ENCODE measurements at places on chromosomes 12 and 14.
A peak's percentile ranks its signal among the peaks of the same experiment; 100 is the strongest.

DNA sequence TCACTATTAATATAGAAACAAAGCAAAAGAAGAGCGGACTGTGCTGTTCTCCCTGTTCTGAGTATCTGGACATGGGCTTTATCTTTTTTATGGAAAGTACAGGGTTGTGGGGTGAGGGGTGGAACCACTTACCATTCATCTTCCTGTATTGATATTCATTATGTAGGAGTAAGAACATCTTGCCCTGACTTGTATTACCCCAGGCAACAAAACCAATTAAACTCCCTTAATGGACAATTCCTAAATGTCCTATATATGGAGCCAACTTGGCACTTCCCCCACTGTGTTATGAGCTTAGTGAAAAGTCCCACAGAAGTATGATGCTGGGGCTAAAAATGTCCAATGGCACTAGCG is 139.9 kb upstream of the KRR1 start:
- no peak for DNase-seq

DNA sequence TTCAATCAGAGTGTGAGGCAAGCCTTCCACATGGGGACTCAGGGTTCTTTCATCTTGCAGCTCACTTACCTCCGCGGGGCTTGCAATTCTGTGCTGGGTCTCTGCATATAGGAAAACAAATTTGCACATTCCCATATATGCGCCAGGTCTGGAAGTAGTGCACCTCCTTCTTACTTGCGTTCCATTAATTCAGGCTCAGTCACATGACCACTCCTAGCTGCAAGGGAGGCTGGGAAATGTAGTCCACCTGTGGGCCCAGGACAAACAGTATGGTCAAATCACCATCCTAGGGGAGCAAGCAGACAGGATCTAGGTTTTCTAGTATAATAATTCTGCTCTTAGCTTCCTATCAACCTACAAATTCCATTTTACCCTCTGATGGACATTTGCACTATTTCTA is 160.4 kb downstream of the AACS start:
- no peak for DNase-seq

- DNase-seq = no peak
These were observed 78.2 kb downstream of the GAS2L3 start for GRCh38 chr12:100651694-100652093.

GRCh38 chr12:75884465-75884985 is 147.1 kb downstream of the PHLDA1 start:
- no peak for DNase-seq

- DNase-seq = no peak
These were observed 123.7 kb downstream of the DAD1 start for GRCh38 chr14:22465201-22465840.

- DNase-seq = no peak
These were observed 374.9 kb downstream of the GXYLT1 start for GRCh38 chr12:41769810-41770209.

DNA sequence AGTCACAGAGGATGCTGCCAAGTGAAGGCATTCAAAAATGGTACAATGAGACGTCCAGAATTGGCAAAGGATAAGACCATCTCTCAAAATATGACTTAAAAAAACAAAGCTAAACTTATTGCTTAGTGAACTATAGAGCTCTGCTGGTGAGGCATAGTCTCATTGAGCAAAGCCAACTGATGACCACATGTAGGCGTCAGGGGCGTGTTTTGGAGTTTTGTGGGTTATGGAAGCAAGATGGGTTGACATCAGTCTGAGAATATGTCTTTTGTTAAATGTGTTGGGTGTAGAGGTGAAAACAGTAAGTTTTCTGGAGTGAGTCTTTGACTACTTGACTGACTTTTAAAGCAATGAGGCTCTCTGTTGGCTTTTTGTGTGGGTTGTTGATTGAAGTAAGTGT is 47.2 kb downstream of the ATL1 start:
- no peak for DNase-seq

DNA sequence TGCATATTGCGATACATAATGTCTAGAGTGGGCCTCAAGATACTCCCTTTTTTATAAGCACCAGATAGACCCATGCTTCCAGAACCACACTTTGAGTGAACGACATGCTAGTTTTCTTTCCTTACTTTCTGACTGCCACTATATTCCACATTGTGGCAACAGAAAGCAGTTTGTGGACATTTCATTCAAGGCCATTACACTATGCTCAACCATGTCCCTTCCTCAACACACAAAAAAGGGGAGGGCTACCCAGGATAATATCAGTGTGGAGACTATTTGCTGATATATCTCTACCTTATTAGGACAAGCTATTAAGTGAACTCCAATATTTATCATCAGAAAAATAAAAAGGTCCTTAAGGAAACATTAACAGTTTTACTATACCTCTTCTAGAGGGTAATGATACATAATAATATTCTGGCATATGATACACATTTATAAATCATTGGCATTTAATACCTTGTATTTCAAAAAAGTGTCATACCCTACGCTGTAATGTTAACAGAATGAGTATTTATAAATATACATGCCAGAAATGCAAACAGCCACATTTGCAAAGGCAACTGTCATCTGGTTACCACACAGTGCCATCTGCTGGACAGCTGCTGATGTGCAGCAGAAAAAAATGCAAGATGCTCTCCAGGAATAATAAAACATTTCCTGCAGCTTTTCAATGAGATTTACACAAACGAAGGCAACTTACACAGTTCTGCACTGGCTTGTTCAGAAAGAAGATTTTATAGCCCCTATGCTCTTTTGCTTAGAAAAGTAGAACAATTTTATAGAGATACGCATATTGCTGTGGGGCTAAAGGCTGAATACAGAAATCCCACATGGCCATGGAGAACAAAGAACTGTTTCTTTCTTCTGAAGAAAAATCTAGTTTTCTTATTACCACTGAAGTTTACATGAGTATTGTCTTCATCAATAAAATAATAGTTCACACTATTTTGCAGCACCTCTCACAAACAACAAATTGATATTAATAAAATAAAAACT is 182.2 kb upstream of the GRIP1 start:
- DNase-seq = peak; percentile 74

DNA sequence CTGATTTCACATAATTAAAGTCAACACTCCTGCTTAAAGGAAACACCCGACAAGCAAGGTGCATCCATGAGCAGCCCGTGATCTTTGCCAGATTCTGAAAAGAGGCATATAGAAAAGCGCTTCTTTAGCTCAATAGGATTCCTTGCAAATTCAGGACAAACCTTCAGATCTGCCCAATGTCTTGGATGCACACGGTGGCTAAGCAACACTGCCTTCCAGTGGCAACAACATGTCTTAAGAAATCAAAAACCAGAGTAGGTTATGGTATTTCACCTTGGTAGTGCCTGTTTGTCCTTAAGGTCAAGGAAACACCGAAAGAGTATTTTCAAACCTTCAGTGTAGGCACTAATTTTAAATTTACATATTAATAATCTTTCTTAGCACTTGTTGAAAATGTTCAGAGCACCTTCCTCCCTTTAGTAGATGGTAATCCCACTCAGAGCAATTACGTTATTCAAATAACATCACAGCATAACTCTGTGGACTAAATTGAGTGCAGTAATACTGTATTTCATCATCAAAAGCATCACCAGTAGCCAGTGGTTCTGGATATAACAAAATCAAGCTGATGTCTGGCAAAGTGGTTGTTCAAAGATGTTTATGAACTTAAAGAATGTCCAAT is 58.0 kb upstream of the CDKN3 start:
- DNase-seq = no peak

GRCh38 chr14:100297320-100298300 is 8.6 kb downstream of the SLC25A29 start:
- DNase-seq = peak; percentile 48

DNA sequence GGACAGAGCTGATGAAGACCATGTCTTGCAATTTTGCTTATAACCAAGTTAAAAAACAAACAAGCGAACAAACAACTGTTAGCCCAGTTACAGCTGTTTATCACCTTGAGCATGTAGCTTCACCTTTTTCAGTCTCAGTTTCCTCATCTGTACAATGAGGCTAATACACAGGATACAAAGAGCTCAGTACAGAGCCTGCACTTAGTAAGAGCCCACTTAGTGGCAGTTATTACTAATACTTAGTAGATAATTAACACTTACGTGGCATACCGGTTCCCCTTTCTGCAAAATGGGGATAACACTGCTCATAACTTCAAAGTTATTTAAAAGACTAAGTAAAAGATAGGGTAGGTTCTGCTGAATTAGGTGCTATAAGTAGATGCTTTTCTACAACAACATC is 228.0 kb downstream of the MON2 start:
- no peak for DNase-seq

- no peak for DNase-seq
These were observed 24.5 kb downstream of the NELL2 start for GRCh38 chr12:44851586-44851985.

DNA sequence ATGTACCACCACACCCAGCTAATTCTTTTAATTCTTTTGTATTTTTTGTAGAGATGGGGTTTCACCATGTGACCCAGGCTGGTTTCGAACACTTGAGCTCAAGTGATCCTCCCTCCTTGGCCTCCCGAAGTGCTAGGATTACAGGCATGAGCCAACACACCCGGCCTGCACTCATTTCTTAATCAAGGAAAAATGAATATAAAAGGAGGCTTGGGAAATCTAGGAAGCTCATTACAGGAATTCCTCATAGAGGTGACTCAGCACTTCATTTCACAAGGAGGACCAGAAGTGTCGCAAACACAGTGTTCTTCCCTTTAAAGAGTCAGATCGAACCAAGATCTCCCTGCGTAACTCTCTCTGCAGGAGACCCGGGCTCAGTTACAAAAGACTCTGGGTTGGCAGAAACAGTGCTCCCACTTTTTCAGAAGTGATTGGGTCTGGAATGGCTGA is 30.3 kb downstream of the NFKBIA start:
- DNase-seq = peak; percentile 46

DNA sequence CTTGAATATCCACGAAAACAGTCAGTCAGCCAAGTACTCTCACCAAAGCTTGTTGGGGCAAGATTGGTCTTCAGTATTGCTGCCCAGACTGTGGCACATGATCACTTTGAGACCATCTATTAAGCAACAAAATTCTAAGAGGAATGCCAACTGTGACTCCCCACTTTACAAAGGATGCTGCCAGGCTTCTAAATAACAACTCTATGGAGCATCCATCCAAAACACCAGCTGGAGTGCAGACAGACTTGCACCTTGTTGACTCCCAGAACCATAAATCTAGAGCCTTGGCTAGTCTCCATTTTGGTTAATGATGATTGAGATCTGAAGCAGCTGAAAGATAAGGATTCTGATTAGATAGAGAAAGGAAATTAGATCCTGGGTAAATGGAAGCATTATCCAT is 132.8 kb downstream of the DIO2 start:
- DNase-seq = no peak

DNA sequence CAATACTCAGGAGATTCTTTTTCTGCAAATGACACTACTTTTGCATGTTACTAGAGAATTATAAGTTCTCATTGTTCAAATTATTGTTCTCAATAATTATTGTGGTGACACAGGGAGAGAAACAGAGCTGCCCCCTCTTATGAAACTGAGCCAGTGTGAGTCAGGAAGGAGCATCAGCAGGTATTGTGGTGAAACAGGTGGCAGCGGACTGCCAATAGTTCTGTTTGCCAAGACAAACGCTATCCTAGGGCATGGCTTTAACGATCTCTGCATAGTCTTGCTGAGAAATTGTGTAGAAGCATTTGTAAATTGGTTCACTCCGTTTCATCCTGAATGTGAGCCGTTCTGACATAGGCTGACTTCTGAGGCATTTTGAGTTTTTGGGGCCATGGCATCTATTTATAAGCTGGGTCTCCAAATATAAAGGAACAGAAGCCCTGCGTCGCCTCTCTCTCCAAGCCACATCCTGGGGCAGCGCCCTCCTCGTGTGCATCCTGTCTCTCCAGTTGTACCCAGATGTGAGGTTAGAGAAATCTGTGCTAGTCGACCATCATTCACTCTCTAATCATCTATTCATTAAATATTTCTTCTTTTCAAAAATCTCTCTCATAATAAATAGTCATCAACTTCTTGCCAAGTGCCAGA is 15.8 kb upstream of the PPP4R4 start:
- DNase-seq = no peak

- peak; percentile 17 for DNase-seq
These were observed 574 bp downstream of the WNK1 start for GRCh38 chr12:752695-753610.

DNA sequence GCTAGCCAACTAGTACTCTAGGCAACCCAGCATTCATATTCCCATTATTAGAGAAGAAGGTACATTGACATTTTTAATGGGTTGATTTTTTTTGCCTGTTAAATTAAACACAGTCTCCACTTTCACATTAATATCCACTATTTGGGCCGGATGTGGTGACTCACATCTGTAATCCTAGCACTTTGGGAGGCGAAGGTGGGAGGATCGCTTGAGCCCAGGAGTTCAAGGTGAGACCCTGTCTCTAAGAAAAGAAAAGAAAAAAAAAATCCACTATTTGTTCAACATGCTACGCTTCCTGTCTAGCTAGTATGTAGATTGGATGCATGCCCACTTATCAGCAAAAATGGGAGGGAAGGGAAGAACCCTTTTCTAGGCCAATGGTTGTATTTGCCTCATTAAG is 7.1 kb upstream of the CRADD start:
- DNase-seq = no peak

DNA sequence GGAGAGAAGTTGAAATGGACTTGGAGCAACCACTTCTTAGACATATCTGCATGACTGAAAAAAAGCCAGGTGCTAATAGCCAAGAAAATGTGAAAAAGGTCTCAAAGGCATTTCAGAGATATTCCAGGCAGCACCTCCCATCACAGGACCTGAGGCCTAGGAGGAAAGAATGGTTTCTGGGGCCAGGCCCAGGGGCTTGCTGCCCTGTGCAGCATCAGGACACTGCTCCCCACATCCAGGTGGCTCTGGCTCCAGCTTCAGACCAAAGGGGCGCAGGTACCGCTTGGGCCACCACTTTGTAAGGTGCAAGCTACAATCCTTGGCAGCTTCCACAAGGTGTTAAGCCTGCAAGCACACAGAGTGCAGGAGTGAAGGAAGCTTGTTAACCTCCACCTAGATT is 114.3 kb downstream of the PIK3C2G start:
- DNase-seq = no peak

GRCh38 chr14:22428700-22429291 is 160.2 kb downstream of the DAD1 start:
- no peak for DNase-seq

- no peak for DNase-seq
These were observed 9.4 kb upstream of the GPR68 start for GRCh38 chr14:91253795-91254323.

- DNase-seq = no peak
These were observed 13.4 kb downstream of the MYL2 start for GRCh38 chr12:110906985-110907384.

DNA sequence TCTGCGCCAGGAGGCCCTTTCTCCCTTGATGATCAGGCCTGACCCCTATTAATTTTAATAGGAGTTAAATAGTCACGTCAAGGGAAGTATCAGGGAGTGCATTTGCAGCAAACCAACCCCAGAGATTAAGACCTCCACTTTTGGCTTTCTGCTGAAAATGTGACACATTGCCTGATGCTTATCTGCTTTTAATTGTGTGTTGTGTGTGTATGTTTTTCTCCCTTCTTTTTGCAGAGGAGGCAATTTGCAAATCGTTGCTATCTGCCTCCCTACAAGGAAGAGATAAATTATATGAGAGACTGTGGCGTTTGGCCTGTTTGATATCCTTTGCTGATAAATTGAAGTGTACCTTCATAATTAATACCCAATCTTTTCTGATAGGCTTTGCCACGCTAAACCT is 822.9 kb downstream of the VRK1 start:
- DNase-seq = no peak

- DNase-seq = no peak
These were observed 80.4 kb downstream of the LIN7A start for GRCh38 chr12:80857311-80857710.

- DNase-seq = no peak
These were observed 65.3 kb downstream of the CACNA1C start for GRCh38 chr12:2118061-2118460.

Measured in tibial nerve (tissue), 4 donors.